GM13976 (cell line): ENCODE measurements at places on chromosomes 12 and 14.

- DNase-seq = no peak
Measured at GRCh38 chr14:95143808-95144620, 13.3 kb downstream of the DICER1 start.

DNA sequence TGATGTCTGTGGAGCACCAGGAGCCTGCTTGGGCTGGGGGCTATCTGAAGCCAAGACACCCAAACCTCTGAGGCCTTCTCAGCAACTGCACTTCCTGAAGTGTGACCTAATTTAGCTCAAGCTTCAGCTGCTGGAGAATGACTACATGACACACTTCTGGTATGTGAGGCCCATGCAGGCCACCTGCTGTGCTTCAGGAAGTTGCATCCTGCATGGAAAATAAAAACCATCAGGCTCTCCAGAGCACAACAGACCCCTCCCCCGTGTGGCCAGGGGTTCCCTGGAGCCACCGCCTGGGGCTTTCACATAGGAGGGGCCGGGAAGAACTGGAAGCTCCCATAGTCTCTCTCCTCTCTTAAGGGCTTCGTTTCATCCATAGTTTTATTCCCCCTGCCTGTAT lies 217.7 kb downstream of the SLC15A4 start:
- no peak for DNase-seq

DNA sequence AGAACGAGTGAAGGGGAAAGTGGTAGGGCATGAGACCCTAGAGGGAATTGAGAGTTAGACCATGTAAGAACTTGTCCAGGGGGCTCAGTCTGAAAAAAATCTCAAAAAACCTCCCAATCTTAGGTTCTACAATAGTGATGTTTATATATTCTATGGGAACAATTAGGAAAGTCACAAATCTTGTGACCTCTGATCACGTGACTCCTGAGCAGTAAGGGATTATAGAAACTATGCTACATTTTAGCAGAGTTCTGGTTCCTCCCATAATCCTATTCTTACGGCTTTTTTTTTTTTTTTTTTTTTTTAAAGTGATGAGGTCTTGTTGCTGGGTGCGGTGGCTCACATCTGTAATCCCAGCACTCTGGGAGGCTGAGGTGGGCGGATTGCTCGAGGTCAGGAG lies 5.8 kb downstream of the ADCK1 start:
- no peak for DNase-seq

DNA sequence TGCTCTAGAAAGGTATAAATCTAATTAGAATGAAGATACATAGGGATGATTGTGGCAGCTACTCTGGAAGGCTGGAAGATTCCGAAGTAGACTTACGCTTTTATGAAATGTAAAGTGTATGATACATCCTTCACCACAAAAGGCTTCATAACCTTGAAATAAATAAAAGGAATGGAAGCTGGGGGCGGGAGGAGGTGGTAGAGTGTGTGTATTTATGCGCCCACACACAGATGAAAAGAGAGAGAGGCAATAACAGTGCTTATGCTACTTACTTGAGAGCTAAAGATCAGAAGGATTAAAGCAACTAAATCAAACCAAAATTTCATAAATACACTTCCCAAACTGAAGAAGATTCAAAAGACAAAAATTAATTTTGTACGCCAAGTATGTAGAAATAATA lies 30.4 kb downstream of the CBX5 start:
- DNase-seq = no peak

DNA sequence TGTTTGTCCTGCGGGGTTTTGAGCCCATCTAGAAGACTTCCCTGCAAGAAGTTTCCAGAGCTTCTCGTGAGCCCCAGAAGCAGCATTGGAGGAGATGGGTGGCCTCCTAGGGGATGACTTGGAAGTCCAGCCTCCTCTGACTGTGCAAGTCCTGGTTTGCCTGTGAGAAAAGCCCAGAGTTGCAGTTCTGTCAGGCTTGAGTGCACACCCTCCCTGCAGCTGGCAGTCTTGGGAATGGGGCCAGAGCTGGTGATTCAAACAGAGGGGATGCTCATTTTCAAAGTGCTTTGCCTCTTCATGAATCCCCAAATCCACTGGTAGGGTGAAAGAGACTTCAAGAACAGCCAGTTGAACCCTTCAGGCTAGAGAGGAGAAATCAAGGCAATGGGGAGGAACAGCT lies 3.9 kb upstream of the PPP1R1A start:
- no peak for DNase-seq
